ENCODE measurements at places on chromosomes 12 and 14.

- no peak for DNase-seq
Observed at GRCh38 chr12:102696045-102696444, 215.7 kb upstream of the IGF1 start.

DNA sequence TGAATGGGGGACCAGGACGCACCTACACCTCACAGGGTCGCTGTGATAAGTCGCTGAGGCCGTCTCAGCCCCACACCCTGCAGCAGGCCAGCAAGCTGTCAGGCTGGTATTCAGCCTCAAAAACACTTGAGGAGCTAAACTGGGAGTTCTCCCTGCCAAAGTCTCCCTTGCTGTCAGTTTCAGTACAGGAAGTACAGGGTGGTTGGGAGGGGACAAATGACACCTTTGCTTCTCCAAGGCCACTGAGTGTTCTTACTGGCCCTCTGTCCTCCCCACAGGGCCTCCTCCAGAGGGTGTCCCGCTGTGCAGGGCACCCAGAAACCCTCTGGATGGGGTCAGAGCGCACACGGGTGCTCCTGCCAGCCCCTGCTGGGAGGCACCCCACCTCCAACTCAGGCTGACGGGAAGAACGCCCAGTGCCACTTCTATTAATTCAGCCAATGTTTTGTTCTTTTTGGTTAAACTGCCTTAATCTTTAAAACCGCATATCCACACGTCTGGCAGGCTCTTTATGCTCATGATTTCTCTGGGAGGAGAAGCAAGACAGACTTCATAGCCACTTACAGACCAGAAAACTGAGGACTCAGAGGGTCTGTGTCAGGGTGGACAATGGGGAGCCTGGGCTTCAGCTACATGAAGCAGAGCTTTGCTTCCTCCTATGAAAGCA lies 75.9 kb downstream of the ITPK1 start:
- DNase-seq: no peak

DNA sequence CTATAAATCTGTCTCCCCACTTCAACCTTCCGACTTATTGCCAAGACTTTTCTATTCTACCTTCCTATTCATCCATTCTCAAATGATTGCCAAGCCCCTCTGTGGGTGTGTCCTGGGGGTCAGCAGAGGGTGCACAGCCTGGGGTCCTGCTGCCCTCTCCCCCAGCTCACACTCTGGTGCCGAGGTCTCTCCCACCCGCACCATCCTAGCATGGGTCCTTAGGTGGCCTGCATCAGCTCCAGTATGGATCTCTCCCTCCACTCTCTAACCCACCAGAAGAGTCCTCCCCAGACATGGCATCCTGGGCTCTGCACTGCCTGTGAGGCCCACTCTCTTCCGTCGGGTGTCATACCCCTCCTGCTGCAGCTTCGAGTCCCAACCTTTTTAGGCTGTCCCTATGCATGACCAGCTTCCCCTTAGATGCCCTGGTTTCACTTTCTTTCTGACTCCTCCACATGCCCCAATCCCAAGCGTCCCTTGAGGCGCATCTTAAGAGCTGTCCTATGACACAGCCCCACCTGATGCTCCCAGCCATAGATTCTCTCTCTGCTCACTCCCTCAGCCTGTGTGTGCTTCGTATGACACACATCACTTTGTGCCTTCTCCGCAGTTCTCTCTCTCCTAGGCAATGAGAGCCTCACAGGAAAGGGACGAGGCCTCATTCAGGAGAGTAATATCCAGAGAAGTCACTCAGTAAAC lies 43.9 kb downstream of the GIT2 start:
- no peak for DNase-seq

GRCh38 chr14:29892327-29892726 lies 35.3 kb downstream of the PRKD1 start:
- DNase-seq: no peak

GRCh38 chr12:21353948-21354347 lies 18.8 kb upstream of the IAPP start:
- DNase-seq: no peak

GRCh38 chr12:122052285-122052684 lies 26.3 kb upstream of the MLXIP start:
- DNase-seq: no peak

GRCh38 chr14:65949711-65950516 lies 536.3 kb upstream of the CCDC196 start:
- DNase-seq: peak; percentile 61

- DNase-seq: no peak
Observed at GRCh38 chr12:62698701-62699101, 232.1 kb downstream of the MON2 start.

DNA sequence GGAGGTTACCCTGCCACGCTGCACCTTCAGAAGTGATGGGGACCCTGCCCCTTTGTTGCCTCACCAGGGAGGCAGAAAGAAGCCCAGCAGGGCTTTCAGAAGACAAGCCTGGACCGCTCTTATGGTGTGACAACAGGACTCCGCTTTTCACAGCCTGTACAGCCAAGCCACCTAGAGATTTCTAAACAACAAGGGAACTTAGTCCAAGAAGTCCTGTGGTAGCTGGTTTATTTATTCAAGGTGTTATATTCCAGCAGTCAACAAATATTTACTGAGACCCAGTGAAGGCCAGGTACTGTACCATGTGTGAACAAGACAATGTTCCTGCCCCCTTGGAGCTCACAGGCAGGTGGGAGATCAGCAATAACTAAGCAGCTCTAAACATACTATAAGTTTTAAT lies 4.0 kb upstream of the TMEM229B start:
- no peak for DNase-seq

GRCh38 chr12:132043216-132043615 lies 93.5 kb downstream of the EP400 start:
- DNase-seq: no peak

DNA sequence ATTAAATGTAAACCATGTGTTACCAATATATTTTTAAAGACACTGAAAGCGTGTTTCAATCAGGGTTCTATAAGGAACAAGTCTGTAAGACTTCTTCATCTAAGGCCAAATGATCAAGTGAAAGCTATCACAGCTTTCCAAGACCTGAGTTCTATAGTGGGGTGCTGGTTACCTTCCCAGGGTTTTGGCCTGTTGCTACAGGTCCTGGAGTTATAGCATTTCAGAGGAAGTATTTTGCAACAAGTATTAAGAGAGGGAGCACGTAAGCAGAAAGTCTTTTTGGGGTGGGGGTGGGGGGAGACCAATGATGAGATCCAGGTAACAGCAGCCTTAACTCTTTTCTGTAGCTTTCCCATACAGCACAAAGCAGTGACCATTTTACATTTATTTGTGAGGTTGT lies 43.8 kb downstream of the FOXN3 start:
- DNase-seq: no peak

- no peak for DNase-seq
Observed at GRCh38 chr12:8871068-8871467, 43.2 kb upstream of the PHC1 start.

GRCh38 chr12:44307506-44308168 lies 471.8 kb downstream of the TMEM117 start:
- DNase-seq: no peak

DNA sequence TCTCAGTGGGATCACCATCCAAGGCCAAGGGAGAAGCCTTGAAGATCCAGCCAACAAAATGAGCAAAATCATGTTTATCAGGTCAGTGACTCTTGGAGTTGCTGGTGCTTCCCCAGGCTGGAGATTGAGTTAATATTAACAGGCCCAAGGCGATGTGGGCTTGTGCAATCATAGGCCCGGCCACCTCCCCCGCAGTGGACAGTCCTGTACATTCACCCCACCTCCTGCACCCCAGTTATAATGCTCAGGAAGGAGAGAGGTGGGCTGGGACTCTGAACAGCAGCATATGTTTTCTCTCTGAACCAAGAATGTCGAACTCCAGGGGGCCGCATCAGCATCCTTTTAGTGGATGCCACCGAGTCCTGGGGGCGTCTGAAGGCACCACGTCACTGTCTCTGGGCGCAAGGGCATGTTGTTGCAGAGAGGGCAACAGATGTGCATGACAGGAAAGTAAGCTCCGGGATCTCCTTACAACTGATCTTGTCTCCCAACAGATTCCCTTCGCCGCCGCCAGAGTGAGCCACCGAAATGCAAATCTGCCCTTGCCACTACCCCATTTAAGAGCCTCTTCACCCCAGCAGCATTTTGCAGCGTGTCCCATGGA lies 32.2 kb upstream of the SERPINA6 start:
- DNase-seq: no peak

- no peak for DNase-seq
Observed at GRCh38 chr14:91361233-91361811, 56.3 kb downstream of the CCDC88C start.

DNA sequence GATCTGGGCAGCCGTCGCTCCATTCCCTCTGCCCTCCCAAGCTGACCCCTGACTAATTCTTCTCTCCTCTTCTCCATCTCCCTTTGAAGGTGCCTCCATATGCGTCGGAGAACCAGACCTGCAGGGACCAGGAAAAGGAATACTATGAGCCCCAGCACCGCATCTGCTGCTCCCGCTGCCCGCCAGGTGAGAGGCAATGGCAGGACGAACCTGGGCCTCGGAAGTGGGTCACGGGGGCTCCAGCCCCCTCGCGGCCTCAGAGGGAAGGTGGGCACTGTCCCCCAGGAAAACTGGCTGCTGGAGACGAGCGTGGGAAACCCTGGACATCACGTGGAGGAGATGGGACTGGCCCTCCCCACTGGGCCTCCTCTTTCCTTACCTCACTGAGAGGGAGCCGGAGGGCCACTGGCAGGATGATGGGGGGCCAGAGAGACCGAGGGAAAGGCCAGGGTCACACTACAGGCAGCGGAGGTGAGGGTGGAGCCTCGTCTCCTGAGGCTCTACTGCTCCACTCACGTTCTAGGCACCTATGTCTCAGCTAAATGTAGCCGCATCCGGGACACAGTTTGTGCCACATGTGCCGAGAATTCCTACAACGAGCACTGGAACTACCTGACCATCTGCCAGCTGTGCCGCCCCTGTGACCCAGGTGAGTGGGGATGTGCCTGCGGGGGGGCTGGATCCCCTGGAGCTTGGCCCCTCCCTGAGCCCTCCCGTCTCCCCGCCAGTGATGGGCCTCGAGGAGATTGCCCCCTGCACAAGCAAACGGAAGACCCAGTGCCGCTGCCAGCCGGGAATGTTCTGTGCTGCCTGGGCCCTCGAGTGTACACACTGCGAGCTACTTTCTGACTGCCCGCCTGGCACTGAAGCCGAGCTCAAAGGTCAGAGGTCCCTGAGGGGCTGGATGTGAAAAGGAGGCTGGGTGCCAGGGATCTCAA lies 806 bp downstream of the LTBR start:
- DNase-seq: no peak

DNA sequence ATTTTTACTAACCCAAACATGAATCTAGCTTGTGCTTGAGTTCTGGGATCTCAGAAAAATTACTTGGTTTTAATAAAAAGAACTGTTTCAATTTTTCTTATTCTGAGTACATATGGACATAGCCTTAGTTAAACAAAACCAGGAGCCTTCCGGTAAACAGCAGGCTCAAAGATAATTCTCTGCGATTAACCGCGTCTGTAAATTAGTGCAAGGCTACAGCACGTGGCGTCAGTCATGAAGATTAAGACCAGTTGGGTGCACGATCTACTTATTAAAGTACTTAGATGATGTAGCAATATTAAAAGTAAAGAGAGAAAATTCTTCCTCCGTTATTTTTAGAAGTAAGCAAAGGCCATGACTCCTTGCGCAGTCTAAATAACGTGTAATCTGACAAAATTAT lies 700 bp downstream of the KCNJ8 start:
- no peak for DNase-seq

DNA sequence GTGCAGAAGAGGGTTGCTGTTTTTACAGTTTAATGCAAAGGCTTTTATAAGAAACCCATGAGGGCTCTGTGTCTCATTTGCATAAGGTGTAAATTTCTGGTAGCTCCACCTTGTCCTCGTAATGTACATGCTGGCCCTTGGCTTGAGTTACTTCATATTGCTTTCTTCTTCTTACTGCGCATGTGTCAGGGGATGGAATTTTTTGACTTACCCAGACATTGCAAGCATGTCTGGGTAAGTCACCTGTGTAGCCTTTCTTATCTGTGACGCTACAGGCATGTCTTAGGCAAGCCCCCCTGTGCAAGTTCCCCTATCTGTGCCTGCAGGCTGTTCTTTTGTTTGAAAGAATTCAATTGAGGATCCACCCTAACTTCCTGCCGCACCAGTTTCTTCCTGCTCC lies 274.2 kb downstream of the ETNK1 start:
- DNase-seq: no peak

DNA sequence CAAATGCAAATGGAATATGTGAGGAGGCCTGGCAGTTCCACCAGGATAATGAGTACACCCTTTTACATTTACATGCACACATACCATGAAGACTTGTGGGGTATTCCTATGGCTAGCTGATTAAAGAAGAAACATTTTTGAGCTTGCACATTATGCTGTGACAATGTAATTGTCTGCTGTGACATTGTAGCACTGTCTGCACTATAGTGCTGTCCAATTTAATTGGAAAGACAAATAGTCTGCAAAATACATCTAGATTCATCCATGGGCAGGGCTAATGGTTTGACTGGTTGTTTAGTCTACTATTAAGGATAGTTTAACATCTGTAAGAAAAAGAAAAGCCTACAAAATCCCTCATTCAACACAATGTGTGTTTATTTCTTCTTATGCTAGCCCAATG lies 1005.6 kb upstream of the LRFN5 start:
- DNase-seq: no peak

DNA sequence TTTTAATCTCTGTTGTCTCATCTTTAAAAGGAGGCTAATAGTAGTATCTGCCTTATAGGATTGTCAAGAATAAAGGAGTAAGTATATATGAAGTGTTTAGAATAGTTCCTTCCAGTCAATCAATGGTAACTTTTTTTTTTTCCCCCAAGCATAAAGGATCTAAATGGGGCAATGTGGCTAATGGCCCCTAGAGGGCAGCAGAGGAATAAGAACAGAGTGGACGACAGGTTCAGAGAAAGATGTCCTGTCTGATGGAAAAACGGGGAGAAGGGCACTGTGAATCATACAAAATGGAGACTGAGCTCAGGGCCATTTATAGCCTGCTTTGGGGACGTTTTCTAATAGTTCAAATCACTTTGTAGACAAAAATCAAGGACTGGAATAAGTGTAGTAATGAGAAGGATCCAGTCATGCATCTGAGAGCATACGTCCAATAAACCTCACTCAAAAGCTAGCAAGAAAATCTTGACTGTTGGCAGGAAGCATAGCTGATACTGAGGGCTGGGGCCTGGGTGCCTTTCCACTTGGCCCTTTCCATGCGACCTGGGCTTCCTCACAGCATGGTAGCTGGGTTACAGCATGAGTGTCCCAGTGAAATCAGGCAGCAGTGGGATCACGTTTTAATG lies 51.3 kb downstream of the IFNG-AS1 start:
- peak; percentile 58 for DNase-seq

DNA sequence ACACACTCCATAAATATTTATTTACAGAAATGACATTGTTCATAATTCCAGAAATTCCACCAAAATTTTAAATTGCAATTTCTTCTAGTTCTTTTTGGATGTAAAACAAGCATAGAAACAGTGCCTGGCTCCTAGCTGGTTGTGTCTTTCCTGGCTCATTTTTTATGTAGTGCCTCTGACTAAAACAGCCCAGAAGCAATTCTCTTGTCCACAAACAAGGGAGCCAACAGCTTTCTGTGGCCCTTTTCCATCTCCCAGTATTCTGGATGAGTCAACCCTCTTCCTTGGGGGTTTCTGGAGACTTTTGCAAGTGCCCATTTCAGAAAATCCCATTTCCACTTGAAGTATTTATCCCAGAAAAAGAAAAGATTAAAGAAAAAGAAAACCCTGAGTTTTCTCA lies 141.4 kb downstream of the PHLDA1 start:
- no peak for DNase-seq

Measured in stimulated activated CD4-positive, alpha-beta T cell treated with anti-CD3 and anti-CD28 coated beads, Interleukin-1b, Interleukin-23, amount 100 ng/mL, for 48 hours (primary cell).